Muscle of leg (tissue), 16 donors: ENCODE measurements at places on chromosomes 13 and 19. TPM values are rescaled to one million over a fixed set of nuclear protein-coding genes. Genes with fewer than 3 reads are reported as not detected.

AZU1 gene
- 0.18 TPM for total RNA-seq

GFY gene
- not detected for total RNA-seq

FBN3 gene
- total RNA-seq = 4.8 TPM

SNRPA gene
- total RNA-seq = 27.0 TPM

NKPD1 gene
- total RNA-seq = 0.13 TPM

SLC1A6 gene
- 0.09 TPM for total RNA-seq

TUBGCP3 gene
- total RNA-seq = 14.2 TPM

MRPL54 gene
- total RNA-seq = 61.4 TPM

RAB20 gene
- total RNA-seq = 3.9 TPM

ZNF616 gene
- total RNA-seq = 11.6 TPM

RYR1 gene
- total RNA-seq = 145 TPM

CGB8 gene
- 0.31 TPM for total RNA-seq

PDE4A gene
- total RNA-seq = 1.2 TPM

RASAL3 gene
- 0.71 TPM for total RNA-seq

TTC9B gene
- total RNA-seq = 0.09 TPM

SLC25A15 gene
- total RNA-seq = 13.5 TPM

TTYH1 gene
- total RNA-seq = 3.6 TPM

PRX gene
- 7.7 TPM for total RNA-seq

ASPDH gene
- total RNA-seq = not detected

RNF225 gene
- not detected for total RNA-seq

KLK12 gene
- total RNA-seq = not detected

KLF5 gene
- 13.6 TPM for total RNA-seq

AMER2 gene
- 0.04 TPM for total RNA-seq
